D341Med (cell line): ENCODE measurements at places on chromosomes 2 and 18.
A peak's percentile ranks its signal among the peaks of the same experiment; 100 is the strongest.

DNA sequence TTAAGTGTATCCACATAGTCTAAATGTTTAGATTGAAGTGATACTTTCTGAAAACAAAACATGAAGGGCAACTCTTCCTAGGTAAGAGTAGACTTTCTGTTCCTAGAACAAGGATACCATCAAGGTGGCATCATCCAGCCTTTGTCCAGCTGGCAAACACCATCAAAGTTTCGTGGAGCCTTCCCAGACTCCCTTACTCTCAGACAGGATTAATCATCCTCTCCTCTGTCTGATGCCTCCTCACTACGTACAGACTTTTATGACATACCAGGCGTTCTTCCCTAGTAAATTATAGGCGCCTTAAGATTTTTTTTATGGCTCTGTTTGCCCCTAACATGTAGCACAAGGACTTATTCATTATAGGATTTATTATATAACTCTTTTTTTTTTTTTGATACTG lies 29.4 kb upstream of the ASNSD1 start:
- DNase-seq: no peak

- DNase-seq: no peak
These were observed 9.4 kb downstream of the COA5 start for GRCh38 chr2:98598781-98599428.

DNA sequence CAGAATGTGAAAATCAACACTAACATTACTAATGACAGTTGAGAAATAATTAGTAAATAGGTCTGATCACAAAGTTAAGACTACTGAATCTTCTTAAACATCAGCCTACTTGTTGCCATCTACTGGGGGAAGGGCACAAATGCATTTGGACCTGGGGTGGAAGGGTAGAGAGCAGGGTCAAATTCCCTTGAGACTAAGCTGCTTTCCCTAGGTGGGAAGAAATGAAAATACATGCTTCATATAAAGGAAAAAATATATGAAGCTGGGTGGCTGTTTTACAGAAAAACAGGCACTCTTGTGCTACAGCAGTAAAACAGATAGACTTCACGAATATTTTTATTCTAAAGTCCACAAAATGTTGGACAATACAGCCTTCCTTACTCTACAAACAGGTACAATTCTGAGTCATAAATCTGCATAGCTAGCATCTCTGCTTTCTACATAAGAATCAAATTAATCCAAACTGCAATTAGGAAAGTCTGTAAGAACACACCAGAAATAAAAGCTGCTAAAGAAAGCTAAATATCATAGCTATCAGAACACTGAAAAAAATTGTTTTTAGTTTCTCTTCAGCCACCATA lies 10.9 kb downstream of the TRIP12 start:
- DNase-seq: peak; percentile 33

GRCh38 chr18:79746730-79747129 lies 51.0 kb upstream of the KCNG2 start:
- DNase-seq: no peak

DNA sequence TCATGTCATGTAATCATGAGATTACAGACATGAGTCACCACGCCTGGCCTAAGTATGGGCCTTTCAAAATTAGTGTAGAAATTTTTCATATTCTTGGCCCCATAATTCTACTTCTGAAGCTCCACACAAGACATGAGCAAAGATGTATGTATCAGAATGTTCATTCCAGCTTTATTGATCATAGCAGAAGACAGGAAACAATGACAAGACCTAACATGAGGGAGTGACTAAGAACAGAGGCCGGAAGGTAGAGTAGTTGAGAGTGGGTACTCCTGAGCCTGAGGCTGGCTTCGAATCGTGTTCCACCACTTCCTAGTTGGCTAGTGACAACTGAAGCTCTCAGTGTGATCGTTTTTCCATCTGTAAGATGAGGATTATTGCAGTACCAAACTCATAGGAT lies 89.3 kb downstream of the ARMC9 start:
- no peak for DNase-seq

GRCh38 chr2:31027549-31027948 lies 110.7 kb downstream of the GALNT14 start:
- DNase-seq: no peak

DNA sequence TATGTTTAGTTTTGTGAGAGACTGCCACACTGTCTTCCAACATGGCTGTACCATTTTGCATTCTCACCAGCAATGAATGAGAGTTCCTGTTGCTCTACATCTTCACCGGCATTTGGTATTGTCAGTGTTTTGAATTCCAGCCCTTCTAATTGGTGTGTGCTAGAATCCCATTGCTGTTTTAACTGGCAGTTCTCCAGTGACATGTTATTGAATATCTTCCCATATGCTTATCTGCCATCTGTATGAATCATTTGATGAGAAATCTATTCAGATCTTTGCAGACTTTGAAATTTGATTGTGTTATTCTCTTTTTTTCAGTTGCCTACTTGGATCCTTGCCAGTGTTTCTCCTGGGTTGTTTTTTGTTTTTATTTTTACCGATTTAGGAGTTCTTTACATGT lies 99.0 kb downstream of the SNTG2 start:
- DNase-seq: no peak

DNA sequence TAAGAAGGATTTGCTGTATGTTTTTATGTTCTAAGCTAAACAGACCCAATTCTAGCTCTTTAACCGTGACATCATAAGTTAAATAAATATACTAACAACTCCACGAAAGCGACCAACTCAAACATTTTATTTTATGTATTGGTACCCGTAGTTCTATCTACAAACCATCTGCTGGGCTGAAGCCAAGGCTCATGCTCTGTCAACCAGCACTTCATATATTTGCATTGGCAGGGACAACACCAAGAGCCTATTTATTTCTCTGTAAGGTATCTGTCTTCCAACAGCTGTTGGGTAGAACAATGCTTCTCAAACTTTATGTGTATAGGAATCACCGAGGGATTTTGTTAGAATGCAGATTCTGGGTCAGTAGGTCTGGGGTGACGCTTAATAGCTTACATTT lies 64.5 kb downstream of the PID1 start:
- no peak for DNase-seq

DNA sequence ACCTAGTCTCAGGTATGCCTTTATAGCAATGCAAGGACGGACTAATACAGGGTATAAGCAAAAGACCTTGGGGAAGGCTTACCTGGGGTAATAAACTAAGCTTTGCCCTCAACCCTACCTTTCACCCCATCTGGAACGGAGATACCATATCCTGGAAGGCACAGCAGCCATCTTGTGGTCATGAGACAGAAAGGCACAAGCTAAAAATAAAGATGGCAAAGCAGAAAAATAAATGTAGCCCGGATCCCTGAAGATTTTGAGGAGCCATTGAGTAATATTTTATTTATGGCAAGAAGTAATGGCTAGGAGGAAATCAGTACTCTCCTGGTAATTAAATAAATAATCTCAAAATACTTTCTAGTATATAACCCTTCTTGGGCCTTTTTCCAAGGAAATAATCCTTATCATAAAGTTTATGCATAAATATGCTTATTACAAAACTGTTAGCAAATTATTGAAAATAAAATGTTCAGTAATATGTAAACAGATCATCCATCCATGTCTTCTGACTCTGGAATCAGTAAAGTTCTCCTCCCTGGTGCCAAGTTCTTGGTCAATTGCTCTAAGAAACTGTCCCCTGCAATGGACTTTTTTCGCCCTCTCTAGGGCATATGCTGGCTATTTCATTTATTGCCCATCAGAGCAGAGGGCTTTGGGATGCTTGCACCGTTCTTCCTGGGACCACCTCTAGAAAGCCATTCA lies 198.7 kb downstream of the SPP2 start:
- DNase-seq: no peak

DNA sequence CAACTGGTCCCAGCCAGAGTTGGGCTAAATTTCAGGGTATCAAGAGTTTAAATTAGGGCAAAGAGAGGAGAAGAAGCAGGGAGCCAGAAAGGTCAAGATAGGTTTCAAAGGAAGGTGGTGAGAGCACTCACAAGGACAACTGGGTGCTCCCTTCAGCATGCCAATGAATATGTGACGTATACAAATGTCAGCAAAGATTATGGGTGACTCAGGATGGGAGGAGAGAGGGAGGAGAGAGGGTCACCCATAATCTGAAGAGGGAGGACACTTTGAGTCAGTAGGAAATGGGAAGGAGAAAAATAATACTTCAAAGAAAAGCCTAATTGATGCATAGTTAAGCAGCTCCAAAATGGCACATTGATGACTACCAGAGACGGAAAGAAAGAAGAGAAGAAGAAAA lies 53.1 kb upstream of the ABCA12 start:
- DNase-seq: no peak

- no peak for DNase-seq
These were observed 699.5 kb downstream of the DSC3 start for GRCh38 chr18:30343090-30343489.

DNA sequence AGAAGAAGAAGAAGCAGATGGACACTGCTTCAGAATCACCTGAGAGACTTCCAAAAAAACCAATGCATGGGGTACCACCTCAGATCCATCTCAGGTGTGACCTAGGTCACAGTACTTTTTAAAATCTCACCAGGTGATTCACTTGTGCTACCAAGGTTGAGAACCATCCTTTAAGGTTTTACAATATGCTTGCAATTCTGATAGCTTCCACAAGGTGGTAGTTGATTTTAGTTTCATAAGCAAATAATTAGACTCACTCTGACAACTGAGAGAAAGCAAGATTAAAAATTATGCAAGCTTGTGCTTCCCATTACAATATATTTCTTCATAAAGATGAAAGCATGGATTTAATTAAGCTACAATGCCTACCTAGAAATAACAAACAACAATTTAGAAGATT lies 355.1 kb downstream of the EN1 start:
- no peak for DNase-seq

GRCh38 chr18:67935638-67936037 lies 419.1 kb upstream of the DSEL start:
- no peak for DNase-seq

DNA sequence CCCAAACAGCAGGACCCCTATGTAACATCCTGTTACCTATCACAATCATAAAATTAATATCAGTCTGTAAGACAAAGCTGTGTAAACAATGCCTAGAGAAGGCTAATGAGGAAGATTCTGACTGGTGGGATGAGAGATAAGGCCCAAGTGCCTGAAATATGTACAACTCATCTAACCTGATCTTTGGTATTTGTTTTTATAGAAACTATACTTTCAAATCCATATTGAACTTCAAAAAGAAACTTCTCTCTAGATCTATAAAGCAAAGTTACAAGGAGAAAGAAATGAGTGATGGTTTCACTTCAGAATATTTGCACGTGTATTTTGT lies 36.1 kb upstream of the ITGA4 start:
- no peak for DNase-seq

DNA sequence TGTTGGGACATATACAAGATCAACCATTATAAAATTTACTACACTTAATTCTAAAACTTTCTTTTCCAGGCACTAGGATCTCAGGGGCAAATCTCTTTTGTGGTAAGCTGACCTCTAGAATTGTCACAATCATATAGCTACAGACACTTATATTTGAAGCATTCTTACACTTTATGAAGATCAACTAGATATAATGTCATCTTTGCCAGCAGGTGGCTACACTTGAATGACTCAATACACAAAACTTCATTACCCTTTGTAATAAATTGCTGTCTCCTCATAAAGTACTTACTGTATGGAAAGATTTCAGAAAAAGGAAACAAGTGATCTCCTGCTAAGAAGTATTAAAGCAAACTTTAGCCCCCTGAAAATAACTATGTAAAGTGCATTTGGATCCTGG lies 77.8 kb downstream of the RDH14 start:
- no peak for DNase-seq

- DNase-seq: no peak
These were observed 5.4 kb downstream of the DOK1 start for GRCh38 chr2:74559912-74560311.

- DNase-seq: no peak
These were observed 42.4 kb downstream of the CYB5A start for GRCh38 chr18:74249181-74249968.

GRCh38 chr2:234977228-234977679 lies 25.4 kb downstream of the SH3BP4 start:
- peak; percentile 62 for DNase-seq

- no peak for DNase-seq
These were observed 934.1 kb upstream of the CRIM1 start for GRCh38 chr2:35421485-35421884.

GRCh38 chr2:202270487-202270886 lies 4.9 kb downstream of the NOP58 start:
- no peak for DNase-seq

GRCh38 chr2:213175673-213176247 lies 24.3 kb upstream of the IKZF2 start:
- DNase-seq: no peak

DNA sequence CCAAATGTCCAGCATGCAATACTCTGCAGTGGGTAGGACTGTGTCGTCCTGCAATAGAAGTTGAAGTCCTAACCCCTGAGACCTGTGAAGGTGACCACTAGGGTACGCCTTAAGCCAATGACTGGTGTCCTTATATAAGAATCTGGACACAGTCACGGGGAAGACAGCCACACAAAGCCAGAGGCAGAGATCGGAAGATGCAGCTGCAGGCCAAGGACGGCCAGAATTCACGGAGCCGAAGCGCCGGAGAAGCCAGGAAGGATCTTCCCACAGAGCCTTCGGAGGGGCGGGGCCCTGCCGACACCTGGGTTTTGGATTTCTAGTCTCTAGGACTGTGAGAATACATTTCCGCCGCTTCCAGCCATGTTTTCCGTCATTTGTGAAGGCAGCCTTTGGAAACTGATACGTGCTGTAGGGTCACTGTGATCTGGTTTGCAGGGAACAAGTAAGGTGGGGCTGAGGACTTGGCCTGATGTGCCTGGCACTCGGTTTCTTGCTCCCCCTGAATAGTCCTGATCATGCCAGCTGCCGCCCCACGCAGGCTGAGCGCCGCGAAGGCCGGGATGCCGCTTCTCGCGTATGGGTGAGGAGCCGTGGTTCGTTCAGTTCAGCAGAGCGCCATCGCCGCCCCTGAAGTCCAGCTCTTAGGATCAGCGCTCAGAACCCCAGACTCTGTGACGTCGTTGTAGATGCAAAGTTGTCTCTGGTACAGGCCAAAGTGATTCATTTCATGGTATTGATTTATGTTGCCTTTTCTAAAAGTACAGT lies 38.7 kb downstream of the PTGR3 start:
- peak; percentile 30 for DNase-seq

- DNase-seq: no peak
These were observed 47.7 kb downstream of the DNMT3A start for GRCh38 chr2:25293958-25294562.

- DNase-seq: no peak
These were observed 29.2 kb downstream of the DYTN start for GRCh38 chr2:206688990-206689389.

GRCh38 chr2:212926940-212927339 lies 224.5 kb downstream of the IKZF2 start:
- DNase-seq: no peak

- no peak for DNase-seq
These were observed 1337.6 kb upstream of the SLC39A10 start for GRCh38 chr2:194319222-194319992.

DNA sequence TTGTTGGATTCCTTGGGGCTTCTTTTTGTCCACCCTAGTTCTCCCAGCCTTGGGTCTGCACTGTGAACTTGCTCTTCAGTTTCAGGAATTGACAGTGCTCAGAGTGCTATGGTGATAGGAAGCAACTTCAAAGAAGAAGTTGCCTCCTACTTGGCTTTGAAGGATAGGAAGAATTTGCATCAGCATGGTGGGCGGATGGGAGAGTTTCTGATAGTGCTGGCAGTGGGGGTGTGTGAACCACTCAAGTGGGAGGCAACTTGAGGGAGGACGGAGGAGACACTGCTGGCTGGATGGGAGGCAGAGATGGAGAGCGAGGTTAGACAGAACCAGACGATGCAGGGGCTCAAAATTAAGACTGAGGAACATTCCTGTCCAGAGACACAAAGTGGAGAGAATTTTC lies 164.4 kb upstream of the SKOR2 start:
- DNase-seq: no peak

- DNase-seq: no peak
These were observed 12.3 kb downstream of the GYPC start for GRCh38 chr2:126668254-126668653.
